Neural cell (in vitro differentiated cells): ENCODE measurements at places on chromosomes 6 and 20. TPM values are rescaled to one million over a fixed set of nuclear protein-coding genes. Genes with fewer than 3 reads are reported as not detected.

The SLC17A4 gene
- polyA plus RNA-seq = 0.10 and 0.28 TPM in 2 replicates

The TBX18 gene
- not detected in 2 replicates for polyA plus RNA-seq

The TSBP1 gene
- not detected in 2 replicates for polyA plus RNA-seq

The EYS gene
- polyA plus RNA-seq = 0.38 and 1.0 TPM in 2 replicates

The SCUBE3 gene
- polyA plus RNA-seq = 7.3 and 9.1 TPM in 2 replicates

The FKBP1C gene
- 0.54 TPM in 1 of 2 replicates, not detected in the other for polyA plus RNA-seq

The EPHA7 gene
- polyA plus RNA-seq = 11.2 and 17.4 TPM in 2 replicates
